ENCODE measurements at places on chromosomes 12 and 14.

GRCh38 chr14:83594874-83595273 lies 1935.1 kb upstream of the FLRT2 start:
- no peak for DNase-seq

- no peak for DNase-seq
Observed at GRCh38 chr12:81257947-81258551, 180.2 kb downstream of the ACSS3 start.

GRCh38 chr14:100828031-100828769 lies 2.3 kb downstream of the MEG3 start:
- no peak for DNase-seq

- DNase-seq = no peak
Observed at GRCh38 chr14:101440496-101440895, 120.8 kb upstream of the DIO3 start.

- no peak for DNase-seq
Observed at GRCh38 chr12:12483438-12483837, 79.2 kb downstream of the DUSP16 start.

DNA sequence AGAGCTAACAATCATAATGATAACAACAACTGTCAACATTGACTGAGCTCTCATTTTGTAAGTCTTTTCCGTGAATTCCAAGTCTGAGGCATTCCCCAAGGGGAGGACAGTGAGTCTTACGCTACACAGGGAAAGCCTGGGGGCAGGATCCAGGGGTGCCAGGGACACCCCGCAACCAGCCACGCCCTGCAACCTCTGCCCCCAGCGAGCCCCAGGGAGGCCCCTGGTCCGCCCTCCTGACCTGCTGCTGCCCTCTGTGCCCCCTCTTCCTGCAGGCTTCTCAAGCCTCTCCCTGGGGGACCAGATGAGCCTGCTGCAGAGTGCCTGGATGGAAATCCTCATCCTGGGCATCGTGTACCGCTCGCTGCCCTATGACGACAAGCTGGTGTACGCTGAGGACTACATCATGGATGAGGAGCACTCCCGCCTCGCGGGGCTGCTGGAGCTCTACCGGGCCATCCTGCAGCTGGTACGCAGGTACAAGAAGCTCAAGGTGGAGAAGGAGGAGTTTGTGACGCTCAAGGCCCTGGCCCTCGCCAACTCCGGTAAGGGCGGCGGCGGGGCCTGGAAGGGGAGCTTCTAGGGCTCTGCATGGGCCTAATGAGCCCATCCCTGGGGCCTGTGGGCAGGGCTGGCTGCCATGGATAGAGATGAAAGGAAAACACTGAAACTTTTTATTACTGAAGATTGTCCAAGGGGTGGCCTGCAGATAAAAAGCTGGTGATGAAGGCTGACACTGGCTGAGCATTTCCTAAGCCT lies 115.4 kb downstream of the ESRRB start:
- no peak for DNase-seq

DNA sequence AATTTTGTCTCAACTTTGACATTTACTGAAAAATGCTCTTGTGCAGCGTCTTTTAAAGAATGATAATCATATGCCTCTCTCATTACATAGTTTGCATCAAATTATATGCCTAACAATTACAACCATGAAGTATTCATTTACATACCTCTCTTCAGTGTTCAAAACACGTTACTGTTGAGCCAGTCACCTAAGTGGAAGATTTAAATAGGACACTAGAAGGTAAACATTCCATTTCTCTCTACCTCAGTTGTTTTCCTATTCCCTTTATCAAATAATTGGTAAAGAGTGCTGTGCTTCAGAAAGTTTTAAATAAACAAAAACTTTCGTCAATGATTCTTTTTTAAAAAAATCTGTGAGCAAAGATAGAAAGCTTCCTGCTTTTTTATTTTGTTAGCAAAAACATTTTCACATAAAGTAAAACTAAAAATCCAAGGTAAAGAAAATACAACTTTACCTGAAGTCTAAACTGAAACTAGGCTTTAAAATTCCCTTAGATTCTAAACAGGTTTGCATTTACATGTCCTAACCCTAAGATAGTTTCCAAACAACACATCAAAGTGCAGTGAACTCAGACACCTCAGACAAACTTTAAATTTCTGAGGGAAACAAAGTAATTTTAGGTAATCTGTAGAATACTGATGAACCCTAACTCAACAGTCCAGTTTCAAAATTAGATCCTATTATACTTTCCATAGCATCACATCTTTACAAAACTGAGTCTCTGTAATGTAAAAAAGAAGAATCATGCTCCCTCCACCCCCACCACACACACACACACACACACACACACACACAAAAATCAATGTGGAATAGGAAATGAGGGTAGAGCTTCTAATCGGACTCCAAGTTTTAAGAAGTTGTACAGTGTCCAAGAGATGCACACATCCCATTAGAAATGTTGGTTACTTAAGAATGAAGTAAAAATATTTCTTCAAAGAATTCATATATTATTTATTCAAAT lies 46.2 kb downstream of the PAWR start:
- DNase-seq = no peak

DNA sequence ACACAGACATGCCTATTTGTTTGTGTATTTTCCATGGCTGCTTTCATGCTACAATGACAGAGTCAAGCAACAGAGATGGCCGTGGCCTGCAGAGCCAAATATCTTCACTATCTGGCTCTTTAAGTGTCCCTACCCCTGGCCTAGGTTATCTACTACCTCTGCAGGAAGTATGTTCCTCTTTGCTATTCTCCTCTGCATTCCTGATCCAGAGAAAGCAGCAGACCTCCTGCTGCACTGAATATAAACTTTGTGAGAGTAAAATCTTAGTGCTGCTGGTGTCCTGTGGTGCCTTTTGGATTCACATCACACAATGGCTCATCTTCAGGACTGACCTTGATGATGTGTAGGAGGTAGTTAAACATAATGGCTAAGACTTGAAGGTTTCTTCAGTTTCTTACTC lies 233.4 kb downstream of the IPO8 start:
- no peak for DNase-seq

DNA sequence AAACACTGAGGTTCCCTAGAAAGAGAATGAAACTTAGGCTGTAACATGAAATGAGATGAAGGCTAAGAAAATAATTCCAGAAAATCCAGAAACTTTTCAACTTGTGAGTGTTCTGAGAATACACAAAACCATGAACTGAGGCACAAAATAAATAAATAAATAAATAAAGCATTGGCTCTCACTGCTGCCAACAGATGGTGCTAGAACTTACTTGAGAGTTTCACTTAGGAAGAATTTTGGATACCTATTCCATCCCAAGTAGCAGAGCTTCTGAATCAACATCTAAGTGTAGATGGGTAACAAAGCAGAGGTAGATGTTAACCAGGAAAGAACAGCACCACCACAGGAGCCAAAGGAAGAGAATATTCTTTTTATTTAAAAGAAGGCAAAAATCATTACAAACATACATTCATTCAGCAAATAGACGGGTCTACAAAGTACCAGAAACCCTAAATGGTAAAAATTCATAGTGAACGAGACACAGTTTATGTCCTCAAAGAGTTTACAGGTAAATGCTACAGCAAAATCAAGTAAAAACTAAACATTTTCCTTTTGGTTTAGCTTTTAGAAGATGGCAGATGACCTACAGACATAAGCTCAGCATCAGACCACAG lies 16.7 kb downstream of the EPS8 start:
- DNase-seq = no peak

- DNase-seq = no peak
Observed at GRCh38 chr14:73879027-73879426, 7.6 kb upstream of the ZNF410 start.

DNA sequence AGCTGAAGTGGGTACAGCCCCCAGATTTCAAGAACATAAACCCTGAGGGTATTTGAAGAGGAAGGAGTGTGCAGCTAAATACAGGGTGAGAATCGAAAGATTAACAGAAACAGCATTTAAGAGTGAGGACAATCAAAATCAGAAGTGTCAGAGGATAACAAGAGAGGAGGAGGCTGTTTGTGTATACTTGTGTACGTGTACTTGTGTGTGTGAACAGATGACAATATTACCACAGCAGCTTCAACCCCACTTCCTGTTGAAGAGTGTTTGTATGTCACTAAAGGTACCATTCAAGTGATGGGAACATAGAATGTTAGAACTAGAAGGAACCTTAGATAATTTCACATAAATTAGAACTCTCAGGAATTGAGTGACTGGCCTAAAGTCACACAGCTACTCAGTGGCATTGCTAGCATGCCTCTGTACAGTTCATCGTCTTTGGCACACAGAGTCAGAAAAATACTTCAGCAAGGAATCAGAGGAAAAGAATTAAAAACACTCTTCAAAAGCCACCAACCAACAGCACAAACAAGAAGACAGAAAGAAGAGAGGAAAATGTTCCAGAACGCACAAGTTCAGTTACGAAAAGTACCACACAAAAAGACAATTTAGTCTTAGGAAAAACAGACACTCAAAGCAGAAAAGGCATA lies 164.3 kb upstream of the BCL2L14 start:
- no peak for DNase-seq

GRCh38 chr12:19669793-19670192 lies 230.5 kb downstream of the AEBP2 start:
- no peak for DNase-seq

- DNase-seq = no peak
Observed at GRCh38 chr12:120830052-120830940, 73.9 kb downstream of the SPPL3 start.

- no peak for DNase-seq
Observed at GRCh38 chr14:104634138-104634760, 29.7 kb upstream of the TMEM179 start.

- DNase-seq = no peak
Observed at GRCh38 chr12:126346087-126346486, 1280.9 kb downstream of the AACS start.

GRCh38 chr12:108093209-108093608 lies 35.9 kb upstream of the WSCD2 start:
- DNase-seq = no peak

DNA sequence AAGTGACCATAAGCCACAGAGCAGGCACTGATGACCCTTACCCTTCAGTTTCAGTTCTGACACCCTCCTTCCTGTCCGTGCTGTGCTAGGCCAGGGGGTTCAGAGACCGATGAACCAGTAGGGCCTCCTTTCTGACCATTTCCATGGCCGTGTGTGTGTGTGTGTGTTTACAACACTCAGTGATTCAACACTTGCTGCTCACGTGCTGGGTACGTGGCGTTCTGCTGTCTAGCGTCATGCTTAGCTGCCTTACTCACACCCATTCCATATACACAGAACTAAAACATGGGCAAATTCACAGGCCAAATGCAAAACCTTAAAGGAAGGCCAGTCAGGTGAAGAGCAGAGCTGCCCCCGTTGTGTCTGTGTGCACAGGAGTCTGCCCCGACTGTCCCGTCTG lies 67.5 kb downstream of the DNAH10 start:
- DNase-seq = no peak

DNA sequence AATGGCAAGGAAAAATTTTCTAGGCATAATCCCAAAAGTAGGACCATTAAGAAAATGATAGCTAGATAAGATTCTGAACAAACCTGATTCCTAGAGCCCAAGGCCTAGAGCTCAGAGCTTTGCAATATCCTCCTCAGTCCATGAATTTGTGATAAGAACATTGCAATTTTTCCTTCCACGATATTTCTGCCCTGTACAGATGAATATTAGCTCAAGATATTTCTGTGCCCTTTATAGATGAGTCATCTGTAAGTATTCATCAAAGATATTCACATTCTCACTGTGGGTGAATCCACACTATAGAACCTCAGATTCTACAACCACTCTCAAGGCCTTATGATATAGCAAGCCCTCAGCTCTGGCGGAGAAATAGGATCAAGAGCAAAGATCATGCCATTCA lies 37.5 kb downstream of the EAPP start:
- no peak for DNase-seq

- no peak for DNase-seq
Observed at GRCh38 chr14:29242755-29243754, 476.5 kb downstream of the FOXG1 start.
